Kasumi-1 (cell line): ENCODE measurements at places on chromosomes 2 and 18.

DNA sequence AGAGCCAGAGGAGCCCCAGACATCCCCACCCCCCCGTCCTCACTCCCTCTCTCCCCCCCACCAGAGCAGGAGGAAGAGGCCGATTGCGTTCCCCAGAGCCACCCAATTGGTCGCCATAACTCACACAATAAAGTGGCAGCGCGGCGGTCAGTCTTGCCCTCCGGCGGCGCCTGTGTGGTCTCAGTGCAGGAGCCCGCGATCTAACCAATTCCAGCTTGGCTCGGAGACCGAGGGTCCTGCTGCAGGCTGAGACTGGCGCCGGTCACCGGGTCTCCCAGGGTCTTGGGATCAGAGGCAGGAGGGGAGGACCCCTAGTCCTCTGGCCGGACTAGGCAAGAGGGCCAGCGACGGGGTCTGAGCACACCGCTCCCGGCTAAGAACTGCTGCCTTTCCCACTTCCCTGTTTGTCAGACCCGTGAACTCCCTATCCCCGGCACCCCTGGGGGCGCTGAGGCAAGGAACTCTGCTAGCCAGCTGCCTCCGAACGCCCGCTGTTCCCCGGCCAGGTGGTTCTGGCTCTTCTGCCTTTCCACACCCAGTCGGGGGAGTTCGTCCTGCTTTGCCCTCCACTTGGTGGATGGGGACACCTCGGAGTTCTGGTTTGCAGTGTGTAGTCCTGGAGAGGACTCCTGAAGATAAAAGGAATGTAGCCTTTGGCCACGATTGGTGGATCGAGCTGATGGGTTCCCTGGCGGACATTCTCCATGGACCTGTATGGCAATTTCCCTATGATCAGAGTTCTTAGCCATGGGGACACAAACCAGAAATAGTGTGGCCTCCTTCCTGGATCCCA is 1.0 kb upstream of the HOXD12 start:
- DNase-seq = no peak

DNA sequence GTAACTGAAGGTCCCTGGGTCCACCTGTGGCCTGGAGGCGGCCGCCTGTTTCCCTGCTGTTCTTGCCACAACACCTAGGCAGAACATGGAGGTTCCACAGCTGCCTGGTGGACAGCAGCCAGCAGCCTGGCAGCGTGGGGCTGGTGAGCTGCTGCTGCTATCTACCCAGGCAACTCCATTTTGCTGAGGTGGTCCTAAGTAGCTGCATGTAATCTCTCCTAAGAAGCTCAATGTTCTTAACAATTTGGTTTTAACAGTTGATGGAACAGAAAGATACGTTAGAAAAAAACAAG is 66.7 kb downstream of the NDUFA10 start:
- DNase-seq = no peak

GRCh38 chr18:13076886-13077285 is 85.7 kb downstream of the CEP192 start:
- no peak for DNase-seq

DNA sequence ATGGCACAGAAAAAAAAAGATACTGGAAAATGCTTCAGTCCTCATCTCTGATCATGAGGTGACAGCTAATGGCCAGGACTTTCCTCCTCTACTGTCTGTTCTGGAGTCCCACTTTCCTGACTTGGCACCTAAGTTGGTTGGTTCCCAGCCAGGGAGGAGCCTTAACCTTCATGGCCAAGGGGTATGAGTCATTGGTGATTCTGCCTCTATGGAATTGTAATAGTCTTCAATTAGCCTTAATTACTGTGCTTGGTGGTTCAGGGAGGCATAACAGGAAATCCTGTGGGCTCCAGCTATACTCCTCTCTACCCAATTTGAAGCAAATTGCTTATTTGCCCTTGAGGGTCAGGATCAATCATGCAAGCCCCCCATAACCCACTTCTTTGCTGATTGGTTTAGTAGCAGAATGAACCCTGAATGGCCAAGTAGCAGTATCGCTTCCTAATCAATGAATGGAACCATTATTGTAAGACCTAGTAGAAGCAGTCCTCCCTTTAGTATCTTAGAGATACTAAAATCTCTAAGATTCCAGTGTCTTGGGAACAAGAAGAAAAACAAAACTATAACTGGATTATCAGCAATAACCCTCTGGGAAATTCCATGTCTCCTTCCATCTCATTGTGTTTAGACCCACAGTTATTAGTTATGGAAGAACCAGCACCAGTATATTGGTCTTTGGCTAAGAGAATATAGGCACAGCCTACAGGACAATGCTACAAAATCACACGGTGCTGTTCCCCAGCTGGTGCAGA is 109.0 kb downstream of the COL6A3 start:
- no peak for DNase-seq

DNA sequence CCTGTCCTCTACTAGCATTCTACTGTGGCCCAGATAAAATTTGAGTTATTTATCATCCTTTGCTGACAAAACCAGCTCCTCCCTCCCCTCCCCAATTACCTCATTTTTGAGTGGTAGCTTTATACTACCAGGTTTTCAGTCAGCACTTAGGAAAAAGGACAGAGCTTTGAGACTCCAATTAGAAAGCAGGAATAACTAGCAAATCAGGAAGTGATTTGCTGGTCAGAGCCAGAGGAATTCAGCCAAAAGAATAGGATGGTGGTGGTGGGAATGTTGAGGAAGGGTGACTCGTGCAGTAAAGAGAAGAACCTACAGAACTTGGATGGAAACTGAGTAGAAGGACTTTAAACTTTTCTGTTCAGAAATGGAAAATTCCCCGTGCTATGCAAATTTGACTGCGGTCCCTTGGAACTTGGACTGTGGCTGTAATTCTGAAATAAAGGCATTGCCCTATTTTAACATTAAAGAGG is 3.7 kb downstream of the MYL12B start:
- no peak for DNase-seq

GRCh38 chr2:101718993-101719571 is 21.6 kb downstream of the MAP4K4 start:
- no peak for DNase-seq

DNA sequence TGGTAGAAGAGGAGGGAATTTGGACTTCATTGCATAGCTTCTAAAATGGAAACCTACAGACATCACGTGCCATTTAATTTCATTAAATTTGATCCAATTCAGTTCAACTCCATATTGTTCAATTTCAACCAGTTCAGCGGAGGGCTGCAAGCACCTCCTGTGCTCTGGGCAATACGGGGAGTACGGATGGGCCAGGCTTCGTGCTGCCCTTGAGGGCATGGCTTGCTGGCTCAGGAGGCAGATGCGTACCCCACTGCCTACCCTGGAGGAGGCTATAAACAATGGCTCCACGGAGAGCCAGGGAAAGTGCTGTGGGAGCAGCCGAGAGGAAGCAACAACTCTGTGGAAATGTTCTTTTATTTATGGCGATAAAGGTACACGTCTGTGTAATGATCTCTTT is 261.8 kb downstream of the DCDC2C start:
- DNase-seq = no peak
